ENCODE measurements at places on chromosomes 16 and 17. TPM values are rescaled to one million over a fixed set of nuclear protein-coding genes. Genes with fewer than 3 reads are reported as not detected.

ZNF18 gene
- 12.8 TPM for total RNA-seq

- H3K36me3 ChIP-seq: no peaks in the 10 kb centered on the region
- H3K27me3 ChIP-seq: peaks cover 15% of the 10 kb centered on the region
- peaks cover 12% of the 10 kb centered on the region for H3K4me1 ChIP-seq
- no peak for DNase-seq
Observed at GRCh38 chr16:66409156-66409555, 17.9 kb upstream of the BEAN1 start.

- DNase-seq: no peak
- H3K4me3 ChIP-seq: no peak overlapping the region
- peaks cover 4% of the 10 kb centered on the region for H3K4me1 ChIP-seq
- no peak overlapping the region for H3K27ac ChIP-seq
Observed at GRCh38 chr17:51091635-51092034, 29.0 kb downstream of the SPAG9 start.

- peaks cover 2% of the 10 kb centered on the region for H3K27me3 ChIP-seq
- no peaks in the 10 kb centered on the region for H3K4me1 ChIP-seq
- no peak for DNase-seq
- H3K4me3 ChIP-seq: no peak overlapping the region
Observed at GRCh38 chr17:60087882-60088669, 9.4 kb upstream of the HEATR6 start.

- DNase-seq: no peak
- H3K4me3 ChIP-seq: no peak overlapping the region
- H3K27me3 ChIP-seq: no peaks in the 10 kb centered on the region
- H3K4me1 ChIP-seq: no peaks in the 10 kb centered on the region
Observed at GRCh38 chr16:9469512-9469911, 378.1 kb downstream of the HAPSTR1 start.
